ENCODE measurements at places on chromosomes 16 and 17. TPM values are rescaled to one million over a fixed set of nuclear protein-coding genes. Genes with fewer than 3 reads are reported as not detected.

- H3K36me3 ChIP-seq = no peaks in the 10 kb centered on the region
- no peak overlapping the region for H3K27ac ChIP-seq
- no peak for DNase-seq
- H3K27me3 ChIP-seq = no peaks in the 10 kb centered on the region
- H3K4me1 ChIP-seq = peaks cover 14% of the 10 kb centered on the region
These were observed 266.0 kb downstream of the SNX29 start for GRCh38 chr16:12242516-12242915.

DNA sequence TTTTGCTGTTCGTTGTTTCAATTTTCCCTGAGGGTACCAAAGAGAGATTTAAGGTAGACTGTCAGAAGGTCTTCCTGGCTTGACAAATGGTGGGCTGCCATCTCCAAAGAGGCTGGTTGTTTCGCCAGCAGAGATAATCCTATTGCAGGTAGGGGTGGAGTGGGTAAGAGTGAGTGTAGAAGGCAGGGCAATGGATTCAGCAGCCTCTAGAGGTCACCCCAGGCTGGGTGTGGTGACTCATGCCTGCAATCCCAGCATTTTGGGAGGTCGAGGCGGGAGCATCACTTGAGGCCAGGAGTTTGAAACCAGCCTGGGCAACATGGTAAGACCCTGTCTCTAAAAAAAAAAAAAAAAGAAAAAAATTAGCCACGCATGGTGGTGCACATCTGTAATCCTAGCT lies 34.6 kb downstream of the DCAKD start:
- H3K36me3 ChIP-seq = no peaks in the 10 kb centered on the region
- peaks cover 10% of the 10 kb centered on the region for H3K4me1 ChIP-seq
- DNase-seq = peak; percentile 47
- no peak overlapping the region for H3K4me3 ChIP-seq

DNA sequence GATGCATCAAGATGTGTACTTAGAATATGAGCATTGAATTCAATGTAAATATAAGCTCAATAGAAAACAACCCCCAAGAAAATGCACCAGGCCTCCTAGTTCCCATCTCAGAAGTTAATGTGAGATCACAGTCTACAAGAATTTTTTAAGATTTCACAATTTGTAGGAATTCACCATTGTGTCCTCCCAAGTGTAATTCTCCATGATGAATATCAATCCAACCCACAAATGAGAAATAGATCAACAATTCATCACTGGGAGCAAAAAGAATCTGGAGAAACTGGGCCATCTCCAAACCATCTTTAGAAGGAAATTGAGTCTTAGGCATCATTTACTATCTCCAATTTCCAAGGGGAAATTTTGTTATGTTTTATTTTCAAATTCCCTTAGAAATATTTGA lies 310.5 kb upstream of the GOT2 start:
- H3K4me3 ChIP-seq = no peak overlapping the region
- no peaks in the 10 kb centered on the region for H3K27me3 ChIP-seq
- peak; percentile 2 for DNase-seq
- H3K4me1 ChIP-seq = no peaks in the 10 kb centered on the region

GRCh38 chr16:57643147-57643874 lies 14.9 kb downstream of the ADGRG1 start:
- peak; percentile 82 for DNase-seq
- no peaks in the 10 kb centered on the region for H3K27me3 ChIP-seq

Gene TBC1D3
- not detected for total RNA-seq

Gene KCNJ16
- total RNA-seq = not detected

DNA sequence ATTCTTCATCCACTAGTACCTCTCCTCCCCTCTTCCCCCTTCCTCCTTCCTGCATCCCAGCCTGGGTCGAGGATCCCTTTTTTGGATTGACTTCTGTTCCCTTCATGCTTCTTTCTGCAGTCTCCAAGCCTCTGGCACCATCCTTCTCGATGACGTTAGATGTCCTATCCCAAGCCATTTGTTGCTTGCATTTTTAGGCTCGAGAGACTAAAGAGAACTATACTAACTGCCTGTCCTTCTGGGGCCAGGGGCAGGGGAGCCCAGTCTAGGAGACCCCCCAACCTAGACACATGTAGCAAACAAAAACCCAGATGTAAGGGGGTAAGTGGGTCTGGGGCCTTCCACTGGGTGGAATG lies 23.9 kb downstream of the UNK start:
- 0 out of 2 replicates have a peak overlapping the region, but pooled peaks have one; percentile 9 for H3K4me3 ChIP-seq
- H3K27ac ChIP-seq = peak overlapping the region; percentile 58
- H3K4me1 ChIP-seq = peaks cover 19% of the 10 kb centered on the region
- H3K36me3 ChIP-seq = peaks cover 10% of the 10 kb centered on the region
- H3K27me3 ChIP-seq = no peaks in the 10 kb centered on the region
- no peak for DNase-seq

Gene SLFN11
- total RNA-seq = 59.7 TPM

GRCh38 chr17:36498560-36499300 lies 12.2 kb downstream of the ZNHIT3 start:
- DNase-seq = no peak
- H3K27me3 ChIP-seq = no peaks in the 10 kb centered on the region

GRCh38 chr17:27856676-27857432 lies 36.3 kb downstream of the LYRM9 start:
- H3K27ac ChIP-seq = no peak overlapping the region
- no peak overlapping the region for H3K4me3 ChIP-seq
- no peaks in the 10 kb centered on the region for H3K4me1 ChIP-seq

- H3K4me1 ChIP-seq = peaks cover 22% of the 10 kb centered on the region
- H3K27ac ChIP-seq = no peak overlapping the region
- no peaks in the 10 kb centered on the region for H3K36me3 ChIP-seq
- DNase-seq = no peak
- H3K4me3 ChIP-seq = peak overlapping the region; percentile 75
These were observed 626 bp upstream of the RAI1 start for GRCh38 chr17:17680477-17681186.

DNA sequence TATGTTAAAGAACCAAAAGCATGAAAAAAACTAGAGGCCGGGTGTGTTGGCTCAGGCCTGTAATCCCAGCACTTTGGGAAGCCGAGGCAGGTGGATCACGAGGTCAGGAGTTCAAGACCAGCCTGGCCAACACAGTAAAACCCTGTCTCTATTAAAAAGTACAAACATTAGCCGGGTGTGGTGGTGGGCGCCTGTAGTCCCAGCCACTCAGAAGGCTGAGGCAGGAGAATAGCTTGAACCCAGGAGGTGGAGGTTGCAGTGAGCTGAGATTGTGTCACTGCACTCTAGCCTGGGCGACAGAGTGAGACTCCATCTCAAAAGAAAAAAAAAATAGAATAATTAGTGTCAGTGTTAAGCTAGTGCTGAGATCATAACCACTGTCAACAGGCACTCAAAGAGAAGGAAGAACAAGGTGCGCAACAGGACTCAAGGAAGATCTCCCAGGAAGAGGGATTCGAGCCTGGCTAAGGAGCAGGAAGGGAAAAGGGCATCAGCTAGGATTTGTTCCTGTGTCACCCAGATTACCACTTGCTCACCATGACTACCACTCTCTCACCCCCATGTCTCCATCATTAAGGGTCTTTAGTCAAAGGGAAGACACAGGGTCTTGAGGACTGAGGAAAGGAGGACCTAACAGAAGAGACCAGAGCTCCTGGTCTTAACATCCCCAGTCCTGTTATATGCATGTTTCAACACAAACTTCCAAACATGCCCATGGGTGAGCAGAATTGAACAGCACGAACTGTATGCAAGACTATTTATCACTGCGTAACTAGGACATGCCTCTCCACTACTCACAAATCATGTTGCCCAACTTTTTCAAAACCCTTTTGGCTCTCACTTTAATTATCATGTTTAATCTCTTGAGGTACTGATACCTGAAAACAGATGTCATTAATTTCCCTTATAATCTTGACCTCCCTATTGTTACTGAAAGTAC lies 88.3 kb upstream of the PLEKHM1 start:
- no peaks in the 10 kb centered on the region for H3K27me3 ChIP-seq
- H3K27ac ChIP-seq = no peak overlapping the region
- H3K36me3 ChIP-seq = 0 out of 2 replicates have a peak, but pooled peaks cover 3% of the 10 kb centered on the region
- peaks cover 13% of the 10 kb centered on the region for H3K4me1 ChIP-seq
- no peak for DNase-seq

- no peaks in the 10 kb centered on the region for H3K27me3 ChIP-seq
- no peak for DNase-seq
- H3K27ac ChIP-seq = no peak overlapping the region
These were observed 27.2 kb upstream of the WWOX start for GRCh38 chr16:78072275-78072674.

DNA sequence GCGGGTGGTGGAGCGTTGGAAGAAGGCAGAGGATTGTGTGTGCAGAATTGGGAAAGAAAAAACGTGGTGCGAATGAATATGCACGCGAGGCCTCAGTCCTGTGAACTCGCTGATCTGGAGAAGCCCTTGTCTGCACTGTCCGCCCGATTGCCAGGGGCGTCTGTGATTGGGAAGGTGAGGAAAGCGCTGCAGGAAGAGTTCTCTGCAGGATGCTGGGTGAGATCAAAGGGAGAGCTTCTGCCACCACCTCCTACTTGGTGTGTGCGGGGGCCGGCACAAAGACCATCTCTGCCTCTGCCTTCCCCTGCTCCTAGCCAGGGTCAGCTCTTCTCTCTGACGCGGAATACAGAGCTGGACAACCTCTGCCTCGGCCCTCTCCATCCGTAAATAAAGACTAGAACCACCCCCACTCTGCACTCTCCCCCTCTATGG lies 841 bp upstream of the RAB5C start:
- peak overlapping the region; percentile 41 for H3K27ac ChIP-seq
- 0 out of 2 replicates have a peak, but pooled peaks cover 11% of the 10 kb centered on the region for H3K4me1 ChIP-seq
- H3K4me3 ChIP-seq = peak overlapping the region; percentile 78
- no peaks in the 10 kb centered on the region for H3K27me3 ChIP-seq

- no peaks in the 10 kb centered on the region for H3K36me3 ChIP-seq
- H3K4me1 ChIP-seq = no peaks in the 10 kb centered on the region
- no peak for DNase-seq
- no peak overlapping the region for H3K27ac ChIP-seq
These were observed 717.2 kb downstream of the WWOX start for GRCh38 chr16:78816499-78817195.

GRCh38 chr17:66021757-66022156 lies 170.2 kb downstream of the CEP112 start:
- H3K27ac ChIP-seq = no peak overlapping the region
- peaks cover 6% of the 10 kb centered on the region for H3K36me3 ChIP-seq
- no peaks in the 10 kb centered on the region for H3K27me3 ChIP-seq
- DNase-seq = no peak
- H3K4me1 ChIP-seq = no peaks in the 10 kb centered on the region
- no peak overlapping the region for H3K4me3 ChIP-seq

DNA sequence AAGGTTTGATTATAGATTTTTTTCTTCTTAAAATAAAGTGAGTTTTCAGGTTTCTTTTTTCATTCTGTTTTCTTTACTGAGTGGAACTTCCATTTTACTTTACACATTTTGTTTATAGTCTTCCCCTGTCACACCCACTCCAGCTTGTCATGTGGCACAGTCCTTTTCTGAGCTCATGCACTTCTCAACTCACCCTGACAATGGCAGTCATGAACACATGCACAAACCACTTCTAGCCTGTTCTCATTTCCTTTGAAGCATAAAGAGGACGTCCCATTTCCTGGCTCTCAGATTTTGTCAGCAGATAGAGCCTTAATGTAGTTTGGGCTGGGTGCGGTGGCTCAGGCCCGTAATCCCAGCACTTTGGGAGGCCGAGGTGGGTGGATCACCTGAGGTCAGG lies 168.0 kb downstream of the AHSP start:
- H3K36me3 ChIP-seq = no peaks in the 10 kb centered on the region
- H3K27me3 ChIP-seq = peaks cover 5% of the 10 kb centered on the region
- H3K27ac ChIP-seq = no peak overlapping the region
- no peaks in the 10 kb centered on the region for H3K4me1 ChIP-seq

GRCh38 chr16:71537643-71538042 lies 11.4 kb downstream of the CHST4 start:
- peaks cover 4% of the 10 kb centered on the region for H3K27me3 ChIP-seq
- DNase-seq = peak; percentile 65
- H3K4me3 ChIP-seq = no peak overlapping the region
- H3K4me1 ChIP-seq = no peaks in the 10 kb centered on the region
- H3K36me3 ChIP-seq = no peaks in the 10 kb centered on the region

Gene CACNG3
- total RNA-seq = not detected

Gene SPNS2
- not detected for total RNA-seq

GRCh38 chr16:87041286-87041685 lies 275.9 kb downstream of the C16orf95 start:
- no peak overlapping the region for H3K4me3 ChIP-seq
- no peak overlapping the region for H3K27ac ChIP-seq
- no peaks in the 10 kb centered on the region for H3K4me1 ChIP-seq
- H3K36me3 ChIP-seq = no peaks in the 10 kb centered on the region
- peaks cover 71% of the 10 kb centered on the region for H3K27me3 ChIP-seq

Gene WRAP53
- total RNA-seq = 1.6 TPM

- no peak overlapping the region for H3K27ac ChIP-seq
- H3K4me3 ChIP-seq = no peak overlapping the region
- no peaks in the 10 kb centered on the region for H3K36me3 ChIP-seq
- H3K27me3 ChIP-seq = no peaks in the 10 kb centered on the region
- peaks cover 13% of the 10 kb centered on the region for H3K4me1 ChIP-seq
These were observed 1.2 kb upstream of the AKAP10 start for GRCh38 chr17:19978805-19979211.

DNA sequence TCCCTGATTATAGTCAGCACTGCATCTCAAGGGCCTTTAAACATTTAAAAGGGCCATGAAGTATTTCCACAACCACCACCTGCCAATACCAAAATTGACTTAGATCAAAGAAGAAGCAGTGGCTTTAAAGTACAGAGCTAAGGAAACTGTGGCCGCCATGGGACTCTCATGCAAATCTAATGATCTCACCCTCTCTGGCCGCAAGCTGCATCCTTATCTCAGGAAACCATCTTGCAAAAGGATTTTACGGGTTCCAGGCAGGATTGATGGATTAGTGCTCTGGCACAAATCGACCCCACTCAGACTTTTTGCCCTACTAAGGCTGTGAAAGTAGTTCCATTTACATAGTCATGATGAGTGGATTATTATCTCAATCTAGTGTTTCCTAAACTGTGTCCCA lies 22.6 kb downstream of the CDRT4 start:
- no peak overlapping the region for H3K27ac ChIP-seq
- H3K27me3 ChIP-seq = no peaks in the 10 kb centered on the region
- no peaks in the 10 kb centered on the region for H3K4me1 ChIP-seq
- H3K4me3 ChIP-seq = no peak overlapping the region
- peak; percentile 6 for DNase-seq

DNA sequence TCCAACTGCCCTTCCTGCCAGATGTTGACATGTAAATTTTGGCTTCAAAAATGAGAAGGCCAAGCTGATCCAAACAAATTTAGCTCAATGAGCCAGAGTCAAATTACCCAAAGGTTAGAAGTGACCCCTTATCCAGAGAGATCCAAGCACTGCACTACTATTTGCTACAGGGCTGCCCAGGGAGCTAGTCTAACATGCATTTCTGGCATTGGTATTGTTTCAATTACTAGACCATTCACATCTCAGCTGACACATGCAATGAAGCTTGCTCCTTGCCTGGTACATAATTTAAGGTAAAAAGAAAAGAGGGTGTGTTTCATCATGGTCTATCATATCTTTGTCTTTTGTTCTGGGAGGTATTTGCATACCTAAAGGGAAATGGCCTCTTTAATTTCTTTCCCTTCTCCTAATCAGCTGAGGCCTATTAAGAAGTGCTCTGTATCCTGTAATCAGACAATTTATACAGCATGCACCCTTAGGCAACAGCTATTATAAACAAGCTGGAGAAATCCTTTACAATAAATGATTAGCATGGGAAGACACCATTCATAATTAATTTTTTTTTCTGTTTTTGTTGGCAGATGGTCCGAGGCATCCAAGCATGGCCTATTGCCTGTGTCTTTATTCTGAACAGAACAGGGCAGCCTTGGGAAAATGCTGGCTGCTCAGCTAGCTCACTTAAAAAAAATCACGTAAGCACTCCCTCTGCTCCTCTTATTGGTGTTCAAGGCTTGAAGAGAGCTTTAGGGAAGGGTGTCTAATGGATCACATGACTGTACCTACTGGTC lies 161.5 kb upstream of the SALL1 start:
- H3K4me1 ChIP-seq = no peaks in the 10 kb centered on the region
- no peak for DNase-seq
- H3K27me3 ChIP-seq = no peaks in the 10 kb centered on the region
- H3K27ac ChIP-seq = no peak overlapping the region
- no peaks in the 10 kb centered on the region for H3K36me3 ChIP-seq

Gene MT1F
- total RNA-seq = not detected
